ENCODE measurements at places on chromosomes 12 and 14.

- peak; percentile 13 for DNase-seq
These were observed 7.0 kb upstream of the B4GALNT3 start for GRCh38 chr12:452667-453210.

- no peak for DNase-seq
These were observed 438.2 kb upstream of the FAR2 start for GRCh38 chr12:28710882-28711281.

GRCh38 chr12:102939670-102940222 is 17.7 kb upstream of the ASCL1 start:
- no peak for DNase-seq

DNA sequence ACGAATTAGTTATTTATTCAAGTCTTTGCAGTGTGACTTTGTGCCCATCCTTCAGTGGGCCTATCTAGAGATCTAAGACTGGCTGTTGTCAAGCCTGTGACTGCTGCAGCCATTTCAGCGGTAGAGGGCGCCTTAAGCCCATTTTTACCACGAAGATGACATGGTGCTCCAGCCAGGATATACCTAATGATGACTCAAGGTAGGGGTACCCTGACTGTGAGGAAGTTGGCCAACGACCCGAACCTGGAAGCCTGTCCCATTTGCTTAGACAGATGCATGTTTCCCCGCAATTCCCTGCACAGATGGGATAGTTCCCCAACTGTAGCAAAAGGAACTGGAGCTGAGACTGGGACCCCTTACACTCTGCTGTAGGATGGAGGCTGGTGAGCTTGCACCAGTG is 41.3 kb downstream of the RAB3IP start:
- no peak for DNase-seq

DNA sequence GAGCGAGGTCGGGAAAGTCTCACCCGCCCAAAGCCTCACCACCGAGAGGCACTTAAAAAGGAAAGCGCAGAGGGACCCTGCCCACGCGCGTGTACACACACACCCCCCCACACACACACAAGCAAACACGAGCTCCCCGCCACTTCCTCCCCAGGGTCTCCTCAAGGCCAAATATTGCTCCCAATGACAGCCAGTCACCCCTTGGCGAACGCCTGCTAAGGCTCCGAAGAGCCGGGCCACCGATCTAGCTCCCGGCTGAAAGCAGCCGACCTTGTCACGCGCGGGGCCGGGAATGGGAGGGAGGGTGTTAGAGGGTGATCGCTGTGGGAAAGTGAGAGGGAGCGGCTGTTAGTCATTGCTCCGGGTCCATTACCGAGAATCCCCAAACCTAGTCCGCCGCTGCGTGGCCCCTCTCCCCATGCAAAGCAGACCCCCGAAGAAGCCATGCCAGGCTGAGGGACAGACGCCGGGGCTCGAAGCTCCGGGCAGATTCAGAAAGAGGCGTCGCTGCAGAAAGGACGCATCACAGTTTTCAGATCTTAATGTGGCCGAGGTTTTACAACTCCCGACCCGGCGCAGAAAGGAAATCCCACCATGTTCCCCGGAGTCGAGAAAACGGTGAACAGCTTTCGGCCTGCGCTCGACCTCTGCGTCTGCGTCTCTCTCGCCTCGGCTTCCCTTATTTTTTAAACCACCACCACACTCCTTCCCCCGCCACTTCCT is 2.6 kb downstream of the BMP4 start:
- peak; percentile 12 for DNase-seq

- no peak for DNase-seq
These were observed 161.4 kb upstream of the ABCD2 start for GRCh38 chr12:39780913-39781446.

DNA sequence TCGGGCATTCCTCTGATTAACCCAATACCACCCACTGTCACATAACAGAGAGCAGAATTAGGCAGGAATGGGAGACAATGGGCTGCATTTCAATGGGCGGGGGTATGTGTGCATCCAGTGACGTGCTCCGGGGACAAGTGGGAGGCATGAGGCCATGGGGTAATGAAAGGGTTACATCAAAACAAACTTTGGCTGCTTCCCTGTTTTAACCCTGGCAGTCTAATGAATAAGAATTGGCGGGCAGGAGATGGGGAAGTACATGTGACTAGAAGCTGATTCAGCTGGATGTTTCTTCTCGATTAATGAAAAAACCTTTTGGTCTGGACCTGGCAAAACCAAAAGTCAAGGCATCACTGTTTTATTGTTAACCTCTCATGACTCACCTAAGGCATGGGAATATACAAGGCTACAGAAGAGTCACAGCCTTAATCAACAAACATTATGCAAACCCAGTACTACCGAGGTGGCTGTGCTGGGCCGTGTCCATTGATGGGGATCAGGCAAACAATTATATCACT is 44.2 kb downstream of the SOCS2 start:
- DNase-seq = peak; percentile 83

- DNase-seq = no peak
These were observed 9.8 kb downstream of the ZNF219 start for GRCh38 chr14:21088687-21089086.

DNA sequence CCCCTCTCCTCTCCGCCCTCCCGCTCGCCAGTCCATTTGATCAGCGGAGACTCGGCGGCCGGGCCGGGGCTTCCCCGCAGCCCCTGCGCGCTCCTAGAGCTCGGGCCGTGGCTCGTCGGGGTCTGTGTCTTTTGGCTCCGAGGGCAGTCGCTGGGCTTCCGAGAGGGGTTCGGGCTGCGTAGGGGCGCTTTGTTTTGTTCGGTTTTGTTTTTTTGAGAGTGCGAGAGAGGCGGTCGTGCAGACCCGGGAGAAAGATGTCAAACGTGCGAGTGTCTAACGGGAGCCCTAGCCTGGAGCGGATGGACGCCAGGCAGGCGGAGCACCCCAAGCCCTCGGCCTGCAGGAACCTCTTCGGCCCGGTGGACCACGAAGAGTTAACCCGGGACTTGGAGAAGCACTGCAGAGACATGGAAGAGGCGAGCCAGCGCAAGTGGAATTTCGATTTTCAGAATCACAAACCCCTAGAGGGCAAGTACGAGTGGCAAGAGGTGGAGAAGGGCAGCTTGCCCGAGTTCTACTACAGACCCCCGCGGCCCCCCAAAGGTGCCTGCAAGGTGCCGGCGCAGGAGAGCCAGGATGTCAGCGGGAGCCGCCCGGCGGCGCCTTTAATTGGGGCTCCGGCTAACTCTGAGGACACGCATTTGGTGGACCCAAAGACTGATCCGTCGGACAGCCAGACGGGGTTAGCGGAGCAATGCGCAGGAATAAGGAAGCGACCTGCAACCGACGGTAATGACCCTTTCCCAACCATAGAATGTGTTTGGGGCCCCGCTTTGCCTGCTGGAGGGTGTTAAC is 615 bp downstream of the CDKN1B start:
- DNase-seq = peak; percentile 75

GRCh38 chr12:106096376-106096775 is 42.4 kb downstream of the NUAK1 start:
- no peak for DNase-seq

GRCh38 chr12:39116861-39117260 is 211.5 kb upstream of the CPNE8 start:
- DNase-seq = no peak

GRCh38 chr12:21718944-21719650 is 55.4 kb downstream of the KCNJ8 start:
- no peak for DNase-seq

GRCh38 chr12:53244337-53244736 is 12.3 kb upstream of the RARG start:
- DNase-seq = no peak

GRCh38 chr14:94650806-94651805 is 38.9 kb downstream of the SERPINA3 start:
- no peak for DNase-seq

DNA sequence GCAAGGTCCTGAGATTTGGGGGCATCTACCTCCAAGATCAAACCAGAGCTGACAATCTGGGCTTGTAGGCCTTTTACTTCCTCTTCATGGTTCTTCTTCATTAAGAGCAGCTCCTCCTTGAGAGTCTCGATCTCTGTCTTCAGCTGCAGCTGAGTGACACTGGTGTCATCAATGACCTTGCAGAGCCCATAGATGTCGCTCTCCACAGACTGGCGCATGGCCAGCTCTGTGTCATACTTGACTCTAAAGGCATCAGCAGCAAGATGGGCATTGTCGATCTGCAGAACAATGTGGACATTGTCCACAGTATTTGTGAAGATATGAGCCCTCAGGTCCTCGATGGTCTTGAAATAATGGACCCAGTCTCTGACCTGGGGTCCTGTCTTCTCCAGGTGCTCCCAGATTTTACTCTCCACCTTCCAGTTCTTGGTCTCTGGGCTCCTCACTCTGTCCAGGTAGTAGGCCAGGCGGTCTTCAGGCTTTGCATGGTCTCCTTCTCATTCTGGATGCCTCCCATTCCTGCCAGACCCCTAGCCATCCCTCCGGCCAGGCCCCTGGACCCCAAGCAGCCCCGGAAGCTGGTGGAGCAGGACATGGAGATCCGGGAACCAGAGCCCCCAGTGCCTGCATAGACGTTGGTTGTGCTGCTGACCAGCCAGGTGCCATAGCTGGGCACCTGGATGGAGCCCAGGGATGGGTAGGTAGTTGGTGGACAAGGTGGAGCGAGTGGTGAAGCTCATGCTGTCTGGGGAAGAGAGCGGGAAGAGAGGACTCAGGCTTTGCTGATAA is 141.0 kb downstream of the MSRB3 start:
- no peak for DNase-seq

- no peak for DNase-seq
These were observed 20.6 kb upstream of the EML1 start for GRCh38 chr14:99772371-99773283.

- no peak for DNase-seq
These were observed 151.1 kb downstream of the CALM1 start for GRCh38 chr14:90547968-90548367.

Data from suppressor macrophage treated with lipopolysaccharide for 4 hours (primary cell).